Calu3 (cell line): ENCODE measurements at places on chromosomes 5 and 9. TPM values are rescaled to one million over a fixed set of nuclear protein-coding genes. Genes with fewer than 3 reads are reported as not detected.
A peak's percentile ranks its signal among the peaks of the same experiment; 100 is the strongest.

DNA sequence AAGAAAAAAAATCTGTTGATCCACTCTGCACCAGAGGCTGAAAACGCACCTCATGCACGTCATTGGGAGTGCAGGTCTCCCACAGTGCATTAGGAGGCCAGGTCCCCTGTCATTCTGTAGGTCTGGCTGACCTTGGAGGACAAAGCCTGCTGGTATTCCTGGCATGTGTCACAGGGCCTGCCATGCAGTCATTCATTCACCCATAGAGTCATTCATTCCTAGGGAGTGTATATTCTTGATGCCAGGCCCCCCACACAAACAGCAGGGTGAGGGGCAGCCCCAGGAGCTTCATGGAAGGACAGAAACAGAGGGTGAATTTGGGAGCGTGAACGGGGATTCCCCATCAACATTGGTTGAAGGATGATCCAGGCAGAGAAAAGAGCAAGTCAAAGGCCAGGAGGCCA lies 2.2 kb downstream of the GBGT1 start:
- no peak overlapping the region for H3K4me3 ChIP-seq
- H3K27ac ChIP-seq, result no peak overlapping the region
- H3K4me1 ChIP-seq, result no peaks in the 10 kb centered on the region
- peaks cover 28% of the 10 kb centered on the region for H3K27me3 ChIP-seq
- DNase-seq, result no peak

DNA sequence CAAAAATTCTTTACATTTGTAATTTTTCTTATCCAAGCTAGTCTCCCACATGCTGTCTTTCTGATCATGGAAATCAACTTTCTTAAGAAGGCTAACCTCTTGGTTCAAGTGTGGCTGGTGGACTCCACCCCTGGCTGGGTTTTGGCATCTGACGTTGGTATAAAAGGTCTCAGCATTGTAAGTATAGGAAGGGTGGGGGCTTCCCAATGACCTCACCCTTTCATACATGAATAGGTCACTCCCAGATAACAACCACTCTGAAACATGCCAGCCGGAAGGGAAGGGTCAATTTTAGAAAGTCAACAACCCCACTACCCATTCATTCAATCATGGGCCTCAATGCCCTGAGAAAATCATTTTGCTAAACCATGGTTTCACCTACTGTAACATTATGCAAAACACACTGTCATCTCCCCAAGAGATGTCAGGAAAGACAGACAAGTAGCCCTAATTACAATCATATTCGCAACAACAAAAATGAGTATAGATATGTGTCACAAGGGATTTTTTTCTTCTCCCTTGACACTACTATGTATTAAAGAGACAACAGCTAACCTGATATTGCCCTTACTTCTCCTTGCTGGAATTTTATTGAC lies 31.9 kb upstream of the PCSK5 start:
- DNase-seq, result no peak
- no peak overlapping the region for H3K4me3 ChIP-seq
- H3K27ac ChIP-seq, result no peak overlapping the region
- no peaks in the 10 kb centered on the region for H3K36me3 ChIP-seq
- no peaks in the 10 kb centered on the region for H3K4me1 ChIP-seq

- no peak overlapping the region for H3K27ac ChIP-seq
- DNase-seq, result no peak
- no peaks in the 10 kb centered on the region for H3K27me3 ChIP-seq
- H3K36me3 ChIP-seq, result no peaks in the 10 kb centered on the region
Measured at GRCh38 chr9:110266795-110267194, 10.5 kb upstream of the TXN start.

- no peak overlapping the region for H3K27ac ChIP-seq
- H3K36me3 ChIP-seq, result no peaks in the 10 kb centered on the region
- no peaks in the 10 kb centered on the region for H3K27me3 ChIP-seq
Measured at GRCh38 chr5:12095808-12096281, 191.6 kb upstream of the CTNND2 start.

DNA sequence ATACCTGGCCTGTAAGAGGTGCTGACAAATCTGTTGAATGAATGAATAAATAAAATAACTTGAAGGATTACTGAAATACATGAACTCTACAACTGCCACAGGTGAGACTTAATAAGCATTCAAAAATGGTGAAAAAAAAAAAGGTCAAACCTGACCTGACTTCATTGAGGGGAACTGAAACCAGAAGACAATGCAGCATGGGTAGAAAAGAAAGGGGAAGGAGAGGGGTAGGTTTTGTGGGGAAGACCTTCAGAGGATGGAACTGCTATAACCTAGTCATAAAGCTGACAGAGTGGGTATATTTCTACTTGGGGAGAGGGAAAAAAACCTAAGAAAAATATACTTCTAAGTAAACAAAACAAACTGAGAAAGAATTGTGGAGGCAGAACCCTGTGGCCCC lies 56.6 kb downstream of the RASEF start:
- peaks cover 33% of the 10 kb centered on the region for H3K36me3 ChIP-seq
- H3K27ac ChIP-seq, result no peak overlapping the region
- H3K4me1 ChIP-seq, result peaks cover 16% of the 10 kb centered on the region
- no peaks in the 10 kb centered on the region for H3K27me3 ChIP-seq
- DNase-seq, result no peak
- H3K4me3 ChIP-seq, result no peak overlapping the region

DNA sequence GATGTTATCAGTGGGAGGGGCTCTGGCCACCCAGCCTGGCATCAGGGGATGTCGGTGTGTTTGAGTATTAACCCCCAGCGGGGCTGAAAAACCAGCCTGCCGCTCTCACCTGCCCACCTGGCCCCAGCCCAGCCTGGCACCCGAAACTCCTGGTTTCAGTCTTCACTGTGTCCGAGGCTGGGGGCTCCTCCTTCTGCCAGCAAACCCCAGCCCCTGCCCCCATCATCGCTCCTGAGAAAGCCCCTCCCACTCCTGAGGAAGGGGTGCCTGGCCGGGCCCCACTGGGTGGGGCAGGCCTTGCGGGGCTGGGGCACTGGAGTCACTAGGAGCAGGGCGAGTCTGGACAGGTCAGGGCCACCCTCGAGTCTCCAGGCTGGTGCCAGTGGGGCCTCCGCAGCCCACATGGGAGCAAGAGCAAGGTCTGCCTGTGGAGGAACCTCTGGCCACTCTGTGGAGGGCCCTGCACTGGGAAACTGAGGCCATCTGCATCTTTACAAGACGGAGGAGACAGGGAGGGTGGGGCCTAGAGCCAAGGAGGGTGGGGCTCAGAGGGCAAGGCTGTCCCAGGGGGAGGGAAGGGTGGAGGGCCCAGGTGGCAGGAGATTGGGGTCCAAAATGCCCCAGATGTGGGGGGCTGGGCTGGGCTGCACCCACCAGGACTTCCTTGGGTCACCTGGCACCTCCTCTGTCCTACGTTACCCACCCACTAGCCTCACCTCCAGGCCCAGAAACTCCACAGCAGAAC lies 51.5 kb upstream of the NOTCH1 start:
- peaks cover 55% of the 10 kb centered on the region for H3K27me3 ChIP-seq
- H3K4me3 ChIP-seq, result no peak overlapping the region
- H3K36me3 ChIP-seq, result peaks cover 4% of the 10 kb centered on the region
- no peak for DNase-seq
- H3K27ac ChIP-seq, result no peak overlapping the region

DNA sequence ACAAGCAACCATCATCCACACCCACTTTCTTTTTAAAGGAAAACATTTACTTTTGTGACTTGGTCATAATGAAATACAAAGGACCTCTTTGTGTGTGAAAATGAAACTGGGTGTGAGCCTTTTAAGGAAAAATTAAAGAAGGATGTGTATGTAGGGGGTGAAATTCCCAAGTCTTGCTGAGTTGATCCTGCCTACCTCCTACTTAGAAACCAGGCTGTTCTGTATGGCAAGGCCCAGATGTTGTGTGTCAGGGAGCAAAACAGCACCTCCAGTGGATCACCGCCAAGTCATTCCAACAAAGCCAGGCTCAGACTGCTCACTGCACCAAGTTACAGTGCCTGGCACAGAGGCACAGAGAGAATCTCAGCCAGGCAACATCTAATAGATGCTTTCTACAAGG lies 198.5 kb upstream of the FBN2 start:
- H3K27me3 ChIP-seq, result no peaks in the 10 kb centered on the region
- no peaks in the 10 kb centered on the region for H3K36me3 ChIP-seq
- peak overlapping the region; percentile 77 for H3K27ac ChIP-seq
- peaks cover 14% of the 10 kb centered on the region for H3K4me1 ChIP-seq
- H3K4me3 ChIP-seq, result no peak overlapping the region
- DNase-seq, result peak; percentile 60

Gene PTPA
- total RNA-seq, result 76.2 and 83.3 TPM in 2 replicates

Gene FOXI1
- not detected in 2 replicates for total RNA-seq

DNA sequence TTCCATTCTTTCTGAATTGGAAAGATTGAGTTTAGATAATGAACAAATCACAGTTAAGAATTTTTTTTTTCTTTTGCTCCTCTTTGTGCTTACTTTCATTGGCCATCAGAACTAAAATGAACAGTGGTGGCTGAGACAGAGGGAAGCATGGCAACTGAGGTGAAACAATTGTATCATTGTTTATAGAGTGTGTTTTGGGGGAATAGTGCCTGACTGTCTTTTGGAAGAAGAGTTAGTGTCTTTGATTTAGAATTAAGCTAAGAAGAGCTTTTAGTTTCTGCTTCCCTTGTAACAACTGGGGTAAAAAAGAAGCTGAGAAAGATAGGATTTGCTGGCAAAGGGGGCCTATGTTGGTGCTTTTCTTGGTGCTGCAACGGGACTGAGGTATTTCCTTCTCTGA lies 24.0 kb downstream of the HSD17B4 start:
- H3K4me3 ChIP-seq, result no peak overlapping the region
- H3K36me3 ChIP-seq, result peaks cover 37% of the 10 kb centered on the region

DNA sequence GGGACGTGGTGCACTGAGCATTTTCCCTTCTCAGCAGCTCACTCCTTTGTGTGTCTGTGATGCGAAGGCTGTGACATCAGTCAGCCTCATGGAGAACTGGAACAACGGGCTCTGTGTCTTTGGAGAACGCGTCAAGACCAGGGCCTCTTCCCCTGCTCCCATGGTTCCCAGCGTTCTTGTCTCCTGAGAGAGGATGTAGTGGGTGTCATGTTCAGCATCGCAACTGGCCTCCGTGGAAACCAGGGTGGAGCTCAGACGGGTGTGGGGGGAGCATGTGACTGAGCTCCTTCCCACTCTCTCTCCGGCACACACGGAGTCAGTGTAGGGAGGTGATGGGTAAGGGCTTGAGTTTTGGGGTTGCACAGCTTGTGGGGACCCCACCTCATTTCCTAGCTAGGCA lies 59.7 kb downstream of the TENT4A start:
- H3K27ac ChIP-seq, result no peak overlapping the region
- no peak overlapping the region for H3K4me3 ChIP-seq
- no peak for DNase-seq
- H3K36me3 ChIP-seq, result peaks cover 7% of the 10 kb centered on the region
- peaks cover under 1% of the 10 kb centered on the region for H3K4me1 ChIP-seq
- no peaks in the 10 kb centered on the region for H3K27me3 ChIP-seq

DNA sequence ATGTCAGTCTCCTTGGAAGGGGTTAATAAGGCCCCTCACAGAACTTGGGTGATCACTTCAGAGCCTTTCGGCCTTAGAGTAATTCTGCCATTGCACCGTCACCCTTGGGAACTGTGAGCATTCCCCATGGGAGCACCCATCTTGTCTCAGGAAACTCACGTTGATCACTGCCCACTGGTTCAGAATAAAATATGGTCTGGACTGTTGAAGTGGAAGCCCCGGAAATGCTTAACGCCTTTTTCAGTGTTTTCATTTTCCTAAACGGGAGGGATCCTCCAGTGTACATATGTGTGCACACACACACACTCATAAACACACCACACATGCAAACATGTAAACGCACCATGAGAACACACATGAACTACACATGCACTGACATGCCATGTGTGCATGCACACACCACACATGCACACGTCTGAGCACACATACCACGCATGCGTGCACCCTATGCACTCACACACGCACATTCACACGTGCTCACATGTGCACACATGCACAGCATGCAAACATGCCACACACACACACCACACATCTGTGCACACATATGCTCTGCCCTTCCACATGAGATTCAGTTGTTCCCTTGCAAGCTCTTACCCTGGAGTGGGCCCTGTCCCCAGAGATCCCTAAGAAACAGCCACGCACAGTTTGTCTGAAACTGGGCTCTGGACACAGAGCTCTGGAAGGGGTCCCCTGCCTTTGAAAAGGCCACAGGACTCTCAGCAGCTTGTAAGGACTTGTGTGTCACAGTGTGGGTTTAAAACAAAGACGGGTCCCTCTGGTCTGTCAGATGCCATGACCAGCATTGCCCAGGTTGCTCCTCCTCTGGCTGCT lies 17.0 kb downstream of the MRPL36 start:
- H3K27me3 ChIP-seq, result no peaks in the 10 kb centered on the region
- no peak overlapping the region for H3K4me3 ChIP-seq

Gene KCTD16
- 0.14 TPM in 1 of 2 replicates, not detected in the other for total RNA-seq

Gene SLC4A9
- 0.24 TPM in 1 of 2 replicates, not detected in the other for total RNA-seq

Gene AIF1L
- 24.3 and 27.2 TPM in 2 replicates for total RNA-seq

- no peaks in the 10 kb centered on the region for H3K4me1 ChIP-seq
- DNase-seq, result peak; percentile 48
- H3K36me3 ChIP-seq, result no peaks in the 10 kb centered on the region
- no peak overlapping the region for H3K27ac ChIP-seq
- H3K27me3 ChIP-seq, result peaks cover 13% of the 10 kb centered on the region
- H3K4me3 ChIP-seq, result peak overlapping the region; percentile 28
Measured at GRCh38 chr9:124453586-124454191, 3.4 kb downstream of the ADGRD2 start.

DNA sequence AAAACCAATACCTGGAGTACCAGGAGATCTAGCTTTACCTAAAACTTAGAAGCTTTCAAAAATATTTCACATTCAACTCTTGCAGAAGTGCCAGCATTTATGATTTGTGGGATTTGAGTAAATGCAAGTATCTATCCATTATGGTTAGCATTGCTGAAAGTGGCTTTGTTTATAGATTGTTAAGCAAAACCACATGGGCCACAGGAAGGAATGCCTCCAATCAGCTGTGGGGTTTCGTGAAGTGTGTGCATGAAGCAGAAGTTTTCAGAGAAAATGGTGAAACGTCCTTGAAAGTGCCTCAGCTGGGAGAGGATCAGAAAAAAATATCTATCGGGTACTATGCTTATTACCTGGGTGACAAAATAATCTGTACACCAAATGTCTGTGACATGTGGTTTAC lies 4.2 kb downstream of the LECT2 start:
- H3K4me1 ChIP-seq, result no peaks in the 10 kb centered on the region
- no peak for DNase-seq
- no peaks in the 10 kb centered on the region for H3K27me3 ChIP-seq
- H3K27ac ChIP-seq, result no peak overlapping the region
